ENCODE measurements at places on chromosomes 7 and 10.

- DNase-seq = no peak
Measured at GRCh38 chr7:43511769-43512515, 71.0 kb upstream of the STK17A start.

GRCh38 chr10:15122477-15123030, 25.4 kb downstream of the RPP38 start:
- no peak for DNase-seq

DNA sequence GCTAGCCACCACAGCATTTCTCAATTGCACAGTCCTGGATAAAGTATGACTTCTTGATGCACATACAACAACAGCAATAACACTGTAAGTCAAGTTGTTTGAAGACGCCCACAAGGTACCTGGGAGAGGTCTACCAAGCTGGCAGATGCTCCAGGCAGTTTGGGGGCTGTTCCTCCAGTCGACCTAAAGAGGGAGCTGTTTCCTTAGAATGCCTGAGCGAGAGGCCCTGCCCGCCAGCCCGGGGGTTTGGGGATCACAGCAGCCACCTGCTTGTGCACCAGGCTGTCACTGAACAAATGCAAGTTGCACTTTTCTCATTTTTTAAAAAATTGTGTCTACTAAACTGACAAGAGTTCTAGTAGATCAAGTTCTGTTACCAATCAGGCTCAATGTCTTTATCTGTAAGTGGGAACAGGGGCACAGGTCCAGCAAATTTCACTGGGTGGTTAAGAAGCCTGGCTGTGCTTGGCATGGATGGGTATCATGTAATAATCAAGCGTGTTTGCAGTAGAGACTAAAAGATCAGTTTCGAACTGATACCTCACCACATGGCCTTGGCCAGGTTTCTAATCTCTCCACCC, 193.8 kb upstream of the ADO start:
- DNase-seq = peak; percentile 83

- DNase-seq = no peak
Measured at GRCh38 chr10:3907514-3907913, 122.5 kb upstream of the KLF6 start.

All from activated CD4-positive, alpha-beta T cell treated with anti-CD3 and anti-CD28 coated beads, Interleukin-2, amount 50 U/mL, for 24 hours (primary cell).